ENCODE measurements at places on chromosomes 12 and 14. TPM values are rescaled to one million over a fixed set of nuclear protein-coding genes. Genes with fewer than 3 reads are reported as not detected.

DNA sequence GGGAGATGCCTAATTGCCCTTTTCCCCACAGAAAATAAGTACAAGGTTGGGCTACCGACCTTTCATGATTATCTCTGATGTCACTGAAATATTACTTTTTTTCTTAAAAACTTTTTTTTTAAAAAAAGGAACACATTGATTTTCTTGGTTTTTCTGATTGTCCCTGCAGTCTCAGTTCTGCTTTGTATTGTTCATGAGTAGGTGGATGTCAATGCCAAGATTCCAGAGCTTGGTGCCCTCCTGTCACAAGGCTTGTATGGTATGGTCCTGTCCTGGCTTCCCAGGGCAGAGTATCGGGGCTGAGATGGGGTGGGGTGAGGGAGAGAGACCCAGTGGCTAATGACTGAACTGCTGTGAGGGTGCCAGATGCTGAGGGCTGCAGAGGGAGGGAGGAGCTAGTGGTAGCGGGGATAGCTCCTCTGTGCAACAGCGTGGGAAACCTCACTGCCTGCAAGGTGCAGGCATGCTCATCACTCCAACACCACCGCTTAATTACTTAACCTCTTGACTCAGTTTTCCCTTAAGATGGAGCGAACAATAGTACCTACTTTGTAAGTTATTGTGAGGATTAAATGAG lies 4.4 kb upstream of the CTDSP2 start:
- H3K36me3 ChIP-seq, result no peaks in the 10 kb centered on the region
- DNase-seq, result no peak
- peaks cover 42% of the 10 kb centered on the region for H3K4me1 ChIP-seq
- no peak overlapping the region for H3K27ac ChIP-seq
- H3K4me3 ChIP-seq, result no peak overlapping the region

- DNase-seq, result peak; percentile 98
- H3K4me3 ChIP-seq, result peak within 1 kb of the TSS; percentile 96
- peaks cover 13% of the 10 kb centered on the region for H3K4me1 ChIP-seq
- H3K27me3 ChIP-seq, result peaks cover 6% of the 10 kb centered on the region
- peak within 1 kb of the TSS; percentile 84 for H3K27ac ChIP-seq
Measured at GRCh38 chr12:49322708-49323523, at the start of gene TROAP. Gene TROAP (plus strand): TSS chr12:49323255. CDS start chr12:49323609, 354 bp downstream.

DNA sequence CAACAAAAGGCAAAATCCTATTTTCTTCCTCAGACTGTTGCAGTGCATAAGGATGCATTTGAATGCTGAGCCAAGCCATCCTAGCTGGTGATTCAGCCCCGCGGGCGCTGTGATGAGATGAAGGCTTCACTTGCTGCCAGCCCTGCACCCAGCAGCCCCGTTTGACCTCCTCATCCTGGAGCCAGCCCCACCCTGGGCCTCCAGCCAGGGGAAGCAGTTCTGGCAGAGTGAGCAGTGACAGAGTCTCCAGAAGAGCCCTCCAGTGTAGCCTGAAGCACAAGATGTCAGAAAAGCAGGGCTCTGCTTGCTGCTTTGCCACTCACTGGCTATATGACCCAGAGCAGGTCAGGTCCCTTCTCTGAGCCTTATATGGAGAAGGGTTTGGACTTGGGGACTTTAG lies 96.2 kb upstream of the HSPB8 start:
- H3K4me3 ChIP-seq, result no peak overlapping the region
- DNase-seq, result no peak
- H3K27ac ChIP-seq, result no peak overlapping the region
- H3K4me1 ChIP-seq, result peaks cover 9% of the 10 kb centered on the region
- peaks cover 6% of the 10 kb centered on the region for H3K27me3 ChIP-seq

DNA sequence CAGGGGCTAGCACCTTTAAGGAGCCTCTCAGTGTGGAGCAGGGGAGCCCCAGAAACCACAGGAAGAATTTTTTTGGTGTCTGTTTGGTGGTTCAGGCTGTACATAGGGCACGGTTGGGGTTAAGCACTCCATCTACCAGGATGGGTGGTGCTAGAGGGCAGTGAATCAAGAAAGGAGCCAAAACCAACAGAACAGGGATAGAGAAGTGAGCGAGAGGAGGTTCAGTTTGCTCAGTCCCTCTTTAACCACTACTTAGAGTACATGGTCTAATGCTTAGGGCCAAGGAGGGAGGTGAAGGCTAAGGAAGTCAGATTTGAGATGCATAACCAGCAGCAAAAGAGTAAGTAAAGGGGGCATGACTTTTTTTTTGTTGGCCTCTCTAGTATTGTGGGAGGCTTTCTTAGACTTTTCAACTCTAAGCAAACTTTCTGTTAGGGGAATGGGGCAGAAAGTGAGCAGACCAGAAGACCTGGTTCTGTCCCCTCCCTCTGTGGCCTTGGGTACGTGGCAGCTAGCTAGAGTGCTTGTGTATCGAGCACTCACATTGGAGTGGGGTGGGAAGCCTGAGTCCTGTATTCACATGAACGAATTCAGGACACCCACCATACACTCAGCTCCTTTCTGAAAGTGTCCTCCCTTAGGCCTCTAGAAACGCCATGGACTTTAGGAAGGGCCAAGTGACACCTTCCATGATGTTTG lies 6.6 kb upstream of the NPFF start:
- peak overlapping the region; percentile 22 for H3K4me3 ChIP-seq
- H3K27ac ChIP-seq, result no peak overlapping the region
- H3K27me3 ChIP-seq, result peaks cover 2% of the 10 kb centered on the region

DNA sequence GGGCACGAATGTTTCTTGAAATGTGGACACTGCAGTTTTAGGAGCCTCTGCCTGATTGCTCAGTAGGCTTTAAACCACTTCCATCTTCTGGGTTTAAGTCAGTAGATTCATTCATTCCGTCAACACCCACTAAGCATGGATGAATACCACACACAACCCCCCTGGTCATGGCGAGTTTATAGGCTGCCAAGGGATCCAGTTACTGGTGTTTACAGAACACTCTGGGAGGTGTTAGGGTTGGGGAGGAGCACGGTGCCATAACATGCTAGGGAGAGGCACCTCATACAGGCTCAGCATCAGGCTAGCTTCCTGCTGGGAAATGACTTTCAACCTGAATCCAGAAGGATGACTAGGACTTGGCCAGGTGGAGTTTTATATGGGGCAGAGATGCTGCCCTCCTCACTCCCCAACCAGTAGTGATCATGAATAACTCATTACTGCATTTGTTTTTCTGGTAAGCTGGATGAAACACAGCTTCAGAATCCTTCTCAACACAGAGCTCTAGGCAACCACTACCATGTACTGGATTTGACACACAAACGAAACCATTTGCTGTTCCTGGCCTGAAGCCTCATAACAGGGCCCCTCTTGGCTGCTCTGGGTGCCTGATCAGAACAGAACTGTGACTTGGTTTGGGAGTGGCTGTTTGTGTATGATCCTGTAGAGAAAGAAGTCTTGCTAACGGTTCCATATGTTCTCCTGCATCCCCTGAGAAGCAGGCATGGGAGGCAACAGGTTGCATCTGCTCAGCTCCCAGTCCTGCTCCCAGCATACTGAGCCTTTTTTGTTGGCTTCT lies 47.9 kb downstream of the FBXW8 start:
- no peak for DNase-seq
- no peak overlapping the region for H3K4me3 ChIP-seq
- no peak overlapping the region for H3K27ac ChIP-seq
- peaks cover 4% of the 10 kb centered on the region for H3K36me3 ChIP-seq

GRCh38 chr12:99277591-99278379 lies 369.8 kb upstream of the GARIN6 start:
- no peak overlapping the region for H3K27ac ChIP-seq
- H3K36me3 ChIP-seq, result no peaks in the 10 kb centered on the region
- DNase-seq, result no peak
- no peak overlapping the region for H3K4me3 ChIP-seq
- H3K27me3 ChIP-seq, result no peaks in the 10 kb centered on the region

DNA sequence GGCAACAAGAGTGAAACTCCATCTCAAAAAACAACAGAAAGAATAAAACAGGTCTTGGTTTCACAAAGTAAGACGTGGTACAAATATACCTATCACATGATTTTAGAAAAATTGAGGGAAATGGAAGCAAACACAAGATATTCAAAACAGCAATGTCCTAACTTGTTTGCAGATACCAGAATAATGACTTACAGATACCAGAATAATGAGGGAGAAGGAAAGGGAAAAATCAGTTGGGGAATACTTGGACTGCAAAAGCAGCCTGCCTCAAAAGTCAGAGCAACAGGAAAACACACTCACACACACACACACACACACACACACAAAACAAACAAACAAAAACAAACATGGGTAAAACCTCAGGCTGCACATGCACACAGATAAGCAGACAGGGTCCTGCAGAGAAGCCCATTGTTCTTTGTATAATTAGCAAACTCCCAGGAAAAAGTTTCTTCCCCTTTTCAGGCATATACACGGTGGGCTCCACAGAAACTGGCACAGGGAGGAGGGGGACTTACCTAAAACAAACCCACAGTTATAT lies 65.7 kb upstream of the CAPRIN2 start:
- H3K27ac ChIP-seq, result peak overlapping the region; percentile 39
- peaks cover 32% of the 10 kb centered on the region for H3K4me1 ChIP-seq
- no peak for DNase-seq
- H3K4me3 ChIP-seq, result peak overlapping the region; percentile 34
- peaks cover 8% of the 10 kb centered on the region for H3K27me3 ChIP-seq

DNA sequence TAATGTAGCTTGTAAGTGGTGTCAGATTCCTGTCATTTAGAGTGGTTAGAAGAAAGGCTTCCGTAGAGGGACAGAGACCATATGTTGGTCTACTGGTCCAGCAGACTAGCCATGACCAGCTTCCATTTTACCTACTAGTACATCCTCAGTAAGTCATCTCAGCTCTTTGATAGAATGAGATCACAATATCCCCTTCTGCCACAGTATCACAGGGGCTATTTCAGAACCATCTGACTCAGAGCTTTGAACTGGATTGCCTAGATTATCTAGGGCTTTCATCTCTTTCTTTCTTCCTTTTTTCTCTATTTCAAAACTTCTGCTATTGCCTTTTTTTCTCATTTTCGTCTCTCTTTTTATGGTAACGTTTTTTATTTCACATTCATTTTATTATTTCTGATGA lies 4.7 kb downstream of the ZDHHC17 start:
- peaks cover 17% of the 10 kb centered on the region for H3K4me1 ChIP-seq
- H3K27ac ChIP-seq, result no peak overlapping the region
- no peak for DNase-seq
- no peak overlapping the region for H3K4me3 ChIP-seq
- peaks cover 8% of the 10 kb centered on the region for H3K27me3 ChIP-seq

DNA sequence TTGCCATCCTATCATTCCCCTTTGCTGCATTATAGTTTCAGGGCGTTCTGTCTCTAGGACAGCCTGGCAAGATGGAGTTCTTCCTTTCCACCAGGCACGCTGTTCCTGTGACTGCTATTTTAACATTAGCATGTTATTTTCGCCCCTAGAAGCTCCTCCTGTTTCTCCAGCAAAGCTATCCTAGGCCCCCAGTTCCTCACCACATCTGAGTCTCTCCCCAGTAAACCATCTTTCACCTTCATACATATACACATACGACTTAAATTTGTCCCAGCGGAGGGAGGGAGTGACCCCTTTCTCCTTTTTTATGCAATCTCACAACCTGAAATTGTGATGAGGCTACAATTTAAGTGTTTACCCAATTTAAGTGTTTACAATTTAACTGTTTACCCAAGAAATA lies 66.7 kb upstream of the FRMD6 start:
- no peak for DNase-seq
- H3K4me1 ChIP-seq, result no peaks in the 10 kb centered on the region
- no peak overlapping the region for H3K27ac ChIP-seq
- H3K4me3 ChIP-seq, result no peak overlapping the region
- no peaks in the 10 kb centered on the region for H3K27me3 ChIP-seq

GRCh38 chr12:50187084-50187900 lies 20.1 kb upstream of the CERS5 start:
- H3K4me3 ChIP-seq, result no peak overlapping the region
- no peaks in the 10 kb centered on the region for H3K27me3 ChIP-seq
- no peak overlapping the region for H3K27ac ChIP-seq

DNA sequence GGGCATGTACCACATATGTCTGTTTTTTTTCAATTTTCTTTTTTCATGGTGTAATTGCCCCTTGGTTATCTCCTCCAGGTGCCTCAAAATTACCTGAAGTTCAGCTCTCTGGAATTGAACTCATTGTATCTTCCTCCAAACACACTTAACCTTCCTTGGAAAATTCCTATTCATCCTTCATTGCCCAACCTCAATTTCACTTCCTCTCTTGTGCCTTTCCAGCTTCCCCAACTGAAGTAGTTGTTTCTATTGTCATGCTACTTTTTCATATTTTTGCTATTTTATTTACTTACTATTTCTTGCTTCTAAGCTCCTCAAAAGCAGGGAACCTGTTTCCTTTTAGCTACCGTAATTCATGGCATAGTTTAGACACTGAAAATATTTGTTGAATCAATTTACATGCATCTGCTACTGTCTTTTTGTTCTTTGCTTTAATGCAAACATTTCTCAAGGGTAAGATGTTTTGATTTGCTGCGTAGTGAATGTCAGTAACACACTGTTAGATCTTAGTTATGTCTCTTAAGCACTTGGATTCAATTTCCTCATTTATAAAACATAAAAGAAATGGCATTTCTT lies 37.0 kb upstream of the STXBP6 start:
- no peaks in the 10 kb centered on the region for H3K36me3 ChIP-seq
- DNase-seq, result no peak
- H3K4me3 ChIP-seq, result no peak overlapping the region
- no peaks in the 10 kb centered on the region for H3K27me3 ChIP-seq

DNA sequence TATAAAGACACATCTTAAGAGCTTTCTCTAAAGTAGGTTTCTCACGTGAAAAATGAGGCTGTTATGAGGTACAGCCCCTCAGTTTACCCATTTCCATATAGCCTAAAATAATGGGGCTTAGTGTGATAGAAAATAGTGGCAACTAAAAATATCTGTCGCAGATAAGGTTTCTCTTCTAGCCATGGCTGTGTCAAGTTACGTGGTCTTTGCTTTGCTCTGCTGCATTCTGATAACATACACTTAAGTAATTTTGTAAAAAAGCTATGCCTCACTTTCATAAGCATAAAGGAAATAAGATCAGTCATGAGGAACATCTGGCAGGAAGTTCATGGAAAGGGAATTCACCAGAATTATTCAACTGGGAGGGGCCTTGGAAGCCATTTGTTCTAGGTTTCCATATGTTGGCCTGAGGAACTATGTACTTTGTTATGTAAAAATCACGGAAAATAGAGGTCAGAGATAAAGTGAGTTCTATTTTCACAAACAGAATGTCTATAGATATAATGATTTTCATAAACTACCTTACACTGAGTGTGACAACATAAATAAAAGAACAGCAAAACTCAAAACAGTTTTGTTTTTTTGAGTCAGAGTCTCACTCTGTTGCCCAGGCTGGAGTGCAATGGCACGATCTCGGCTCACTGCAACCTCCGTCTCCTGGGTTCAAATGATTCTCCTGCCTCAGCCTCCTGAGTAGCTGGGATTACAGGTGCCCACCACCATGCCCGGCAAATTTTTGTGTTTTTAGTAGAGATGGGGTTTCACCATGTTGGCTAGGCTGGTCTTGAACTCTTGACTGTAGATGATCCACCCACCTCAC lies 195.6 kb upstream of the KRR1 start:
- H3K4me3 ChIP-seq, result no peak overlapping the region
- no peaks in the 10 kb centered on the region for H3K36me3 ChIP-seq
- H3K4me1 ChIP-seq, result peaks cover 69% of the 10 kb centered on the region

Gene PPP1R1A
- 1.3 TPM for total RNA-seq

Gene FAM181A
- not detected for total RNA-seq

Gene KCNA5
- total RNA-seq, result 1.2 TPM

Gene SLC24A4
- total RNA-seq, result 1.1 TPM

Gene LUM
- 0.18 TPM for total RNA-seq

Gene SLC25A47
- total RNA-seq, result not detected

Gene PLEKHG7
- not detected for total RNA-seq
